Amygdala (tissue), 56 donors: ENCODE measurements at places on chromosomes 7 and 10.
A peak's percentile ranks its signal among the peaks of the same experiment; 100 is the strongest.

DNA sequence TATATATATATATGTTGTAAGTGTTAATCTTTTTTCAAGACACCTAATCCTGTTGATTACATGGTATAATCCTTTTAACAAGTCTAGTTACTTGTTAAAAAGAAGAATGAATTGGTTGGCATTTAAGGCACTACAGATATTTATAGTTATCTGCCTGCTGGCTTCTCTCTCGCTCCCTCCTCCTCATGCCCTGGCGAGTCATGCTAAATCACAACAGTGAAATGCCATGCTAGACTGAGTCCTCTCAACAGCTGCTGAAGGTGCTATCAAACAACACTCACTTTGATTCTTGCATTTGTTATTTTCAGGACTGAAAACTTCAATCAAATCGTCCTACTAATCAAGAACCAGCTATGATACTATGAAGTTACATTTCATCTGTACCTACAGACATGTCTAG lies 15.4 kb downstream of the NRAP start:
- DNase-seq: no peak

GRCh38 chr10:33715303-33715975 lies 381.0 kb upstream of the NRP1 start:
- DNase-seq: no peak

DNA sequence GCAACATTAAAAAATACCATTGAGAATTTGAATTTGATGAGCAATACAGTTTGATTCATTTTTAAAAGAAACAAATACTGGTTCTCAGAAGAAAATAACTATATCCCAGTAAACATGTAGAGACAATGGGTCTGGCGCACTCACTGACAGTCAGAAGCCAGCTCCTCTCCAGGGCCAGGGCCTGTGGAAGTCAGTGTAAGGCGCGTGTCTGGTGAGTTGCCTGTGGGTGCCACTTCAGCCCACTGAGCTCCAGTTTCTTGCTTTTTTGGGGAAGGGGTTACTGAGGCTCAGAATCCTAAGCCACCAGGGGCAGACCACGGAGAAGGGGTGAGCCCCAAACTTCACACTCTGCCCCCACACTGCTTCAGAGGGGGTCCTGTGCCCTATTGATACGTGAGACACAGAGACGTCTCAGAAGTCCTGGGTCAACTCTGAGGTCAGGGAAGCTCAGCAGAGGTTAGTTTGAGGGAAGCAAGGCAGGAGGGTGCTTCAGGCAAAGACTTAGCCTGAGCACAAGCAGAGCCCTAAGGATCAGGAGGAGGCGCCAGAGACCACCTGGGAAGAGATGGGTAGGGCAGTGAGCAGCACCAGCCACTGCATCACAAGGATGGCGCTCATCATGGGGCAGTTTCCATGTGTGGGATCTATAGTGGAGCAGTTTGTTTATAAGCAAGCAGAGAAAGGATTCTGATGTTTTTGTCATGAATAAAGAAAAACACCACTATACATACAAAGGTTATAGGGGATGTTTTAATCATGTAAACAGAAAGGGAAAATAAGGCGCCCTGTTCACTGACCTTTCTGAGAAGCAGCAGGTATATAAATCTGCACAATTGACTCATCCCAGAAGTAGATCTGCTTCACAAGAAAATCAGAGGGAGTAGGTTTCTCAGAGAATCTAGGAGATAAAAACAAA lies 95.7 kb downstream of the PKD1L1 start:
- DNase-seq: no peak

- DNase-seq: no peak
These were observed 160.5 kb upstream of the TNRC18 start for GRCh38 chr7:5584096-5584495.

GRCh38 chr7:140342727-140343514 lies 55.4 kb downstream of the SLC37A3 start:
- peak; percentile 46 for DNase-seq

GRCh38 chr7:91957232-91957631 lies 16.6 kb downstream of the AKAP9 start:
- no peak for DNase-seq

- DNase-seq: no peak
These were observed 84.8 kb downstream of the PTPRE start for GRCh38 chr10:127991543-127992255.

DNA sequence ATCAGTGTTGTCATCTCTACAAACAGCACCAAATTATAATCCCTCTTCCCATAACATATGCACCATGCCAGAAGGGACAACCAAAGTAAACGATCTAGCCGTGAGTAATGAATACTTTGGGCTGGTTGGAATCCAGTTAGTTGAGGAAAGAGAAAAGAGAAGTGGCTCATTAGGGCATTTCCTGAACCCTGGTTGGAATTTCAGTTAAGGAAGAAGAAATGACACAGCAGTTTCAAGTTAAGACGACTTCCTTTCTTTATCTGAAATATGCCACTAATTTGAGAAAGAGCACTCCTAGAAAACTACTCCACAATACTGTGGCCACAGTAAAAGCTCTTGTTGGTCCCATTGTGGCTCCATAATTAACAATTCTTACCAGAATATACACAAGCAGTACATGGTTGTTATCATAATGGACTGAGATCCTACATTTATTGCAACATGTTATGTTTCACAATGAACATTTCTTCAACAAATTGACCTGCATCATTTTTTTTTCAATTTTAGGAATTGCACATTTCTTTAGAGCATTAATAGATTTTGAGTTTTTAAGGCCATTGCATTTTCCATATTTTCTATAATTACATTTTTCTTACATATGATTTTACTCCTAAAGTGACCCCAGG lies at the start of gene TFEC:
TSS of gene TFEC (minus strand) at position 113 of the 626 bp plus-strand sequence. CDS start 46,322 bp downstream, outside the sequence.
- no peak for DNase-seq

DNA sequence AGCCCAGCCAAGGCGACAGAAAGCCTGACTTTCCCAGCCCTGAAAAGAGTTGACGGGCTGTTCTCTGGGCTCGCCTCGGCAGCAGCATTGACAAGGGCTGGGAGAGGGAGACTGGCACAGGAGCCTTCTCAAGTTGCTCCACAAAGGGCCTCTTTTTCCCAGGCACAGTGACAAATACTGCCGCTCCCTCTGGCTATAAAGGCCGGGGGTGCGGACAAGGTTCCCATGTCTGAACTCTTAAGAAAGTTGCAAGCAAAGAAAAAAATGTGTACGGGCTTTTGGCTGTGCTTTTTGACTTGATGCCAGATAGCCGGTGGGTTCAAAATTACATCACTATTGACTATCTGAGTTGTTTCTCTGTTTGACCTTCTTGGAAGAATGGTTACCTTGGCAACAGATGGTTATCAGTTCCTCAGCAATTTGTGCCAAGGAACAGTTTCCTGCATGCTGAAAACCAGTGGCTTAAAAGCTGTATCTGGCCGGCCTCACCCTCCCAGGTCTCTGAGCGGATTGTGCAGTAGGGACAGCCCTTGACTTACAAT lies 115.9 kb upstream of the EEPD1 start:
- DNase-seq: no peak

DNA sequence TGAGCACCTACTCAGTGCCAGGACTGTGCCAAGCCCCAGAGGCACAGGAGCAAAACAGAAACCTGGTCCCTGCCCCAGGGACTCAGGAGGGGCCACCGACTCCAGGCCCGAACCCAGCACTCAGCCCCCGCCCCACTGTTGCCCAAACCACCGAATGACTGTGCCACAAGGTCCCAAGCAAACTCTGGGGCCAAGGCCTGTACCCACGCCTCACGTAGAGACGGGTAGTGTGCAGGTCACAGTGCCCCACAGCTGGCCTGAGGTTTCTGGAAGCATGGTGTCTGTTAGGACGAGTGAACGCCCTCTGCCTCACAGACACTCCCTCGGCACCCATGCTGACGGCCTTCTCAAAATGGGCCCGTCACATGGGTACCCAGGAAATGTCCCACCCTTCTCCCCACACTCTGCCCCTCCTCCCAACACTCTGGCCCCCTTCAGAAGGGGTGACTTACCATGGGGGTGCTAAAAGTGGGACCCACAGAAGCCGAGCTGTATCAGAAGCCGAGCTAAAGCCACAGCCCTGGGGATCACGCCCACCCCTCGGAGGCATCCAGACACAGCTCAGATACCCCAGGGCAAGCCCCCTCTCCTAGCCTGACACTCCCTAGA lies 44.2 kb downstream of the CTBP2 start:
- no peak for DNase-seq

GRCh38 chr7:95723583-95724180 lies 48.7 kb upstream of the DYNC1I1 start:
- DNase-seq: no peak

- no peak for DNase-seq
These were observed 19.3 kb upstream of the OPTN start for GRCh38 chr10:13080643-13081042.

DNA sequence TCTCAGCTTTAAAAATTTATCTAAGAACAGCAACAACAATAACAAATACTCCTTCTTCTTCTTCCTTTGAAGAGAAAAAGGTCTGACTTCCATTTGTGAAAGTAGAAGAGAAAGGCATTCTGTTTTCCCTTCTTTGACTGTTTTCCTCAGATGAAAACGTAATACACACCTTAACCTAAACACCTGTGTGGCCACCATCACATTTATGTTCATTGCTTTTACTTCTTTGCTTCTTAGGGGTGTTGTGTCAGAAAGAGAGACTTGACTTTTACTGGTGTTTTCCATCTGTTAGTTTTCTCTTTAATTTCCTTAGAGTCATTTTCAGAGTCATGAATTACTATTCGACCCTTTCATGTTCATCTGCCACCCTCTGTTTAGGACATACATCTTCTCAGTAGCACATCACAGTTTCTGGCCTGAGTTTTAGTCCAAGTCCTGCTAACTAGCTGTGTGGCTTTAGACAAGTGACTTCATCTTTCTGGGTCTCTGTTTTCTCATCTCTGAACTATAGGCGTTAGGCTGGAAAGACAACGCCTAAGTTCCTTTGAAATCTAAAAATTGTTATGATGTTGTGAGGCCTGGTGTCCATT lies 283.8 kb downstream of the GATA3 start:
- no peak for DNase-seq

- no peak for DNase-seq
These were observed 328.9 kb downstream of the RPS24 start for GRCh38 chr10:78362406-78363022.

GRCh38 chr7:23383225-23383624 lies 84.1 kb downstream of the MALSU1 start:
- DNase-seq: no peak

DNA sequence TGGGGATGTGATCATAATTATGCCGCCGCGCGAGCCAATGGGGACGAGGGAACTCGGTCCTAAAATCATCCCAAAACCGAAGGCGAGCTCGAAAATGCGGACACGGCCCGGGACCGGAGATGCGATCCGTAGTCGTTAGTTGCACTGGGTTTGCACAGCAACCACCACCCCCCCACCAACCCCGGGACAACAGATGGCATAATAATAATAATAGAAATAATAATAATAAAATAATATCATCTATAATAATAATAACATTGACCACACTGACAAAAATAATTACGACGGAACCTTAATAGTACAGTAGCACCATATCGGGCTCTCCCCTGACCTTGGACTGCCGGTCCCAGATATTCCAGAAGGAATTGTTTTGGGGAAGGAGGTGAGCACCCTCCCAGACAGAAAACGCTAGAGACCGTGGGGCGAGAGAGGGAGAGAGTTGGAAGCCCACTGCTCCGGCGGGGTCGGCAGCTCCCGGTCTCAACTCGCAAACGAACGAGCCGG lies 1.1 kb upstream of the EMX2 start:
- no peak for DNase-seq

DNA sequence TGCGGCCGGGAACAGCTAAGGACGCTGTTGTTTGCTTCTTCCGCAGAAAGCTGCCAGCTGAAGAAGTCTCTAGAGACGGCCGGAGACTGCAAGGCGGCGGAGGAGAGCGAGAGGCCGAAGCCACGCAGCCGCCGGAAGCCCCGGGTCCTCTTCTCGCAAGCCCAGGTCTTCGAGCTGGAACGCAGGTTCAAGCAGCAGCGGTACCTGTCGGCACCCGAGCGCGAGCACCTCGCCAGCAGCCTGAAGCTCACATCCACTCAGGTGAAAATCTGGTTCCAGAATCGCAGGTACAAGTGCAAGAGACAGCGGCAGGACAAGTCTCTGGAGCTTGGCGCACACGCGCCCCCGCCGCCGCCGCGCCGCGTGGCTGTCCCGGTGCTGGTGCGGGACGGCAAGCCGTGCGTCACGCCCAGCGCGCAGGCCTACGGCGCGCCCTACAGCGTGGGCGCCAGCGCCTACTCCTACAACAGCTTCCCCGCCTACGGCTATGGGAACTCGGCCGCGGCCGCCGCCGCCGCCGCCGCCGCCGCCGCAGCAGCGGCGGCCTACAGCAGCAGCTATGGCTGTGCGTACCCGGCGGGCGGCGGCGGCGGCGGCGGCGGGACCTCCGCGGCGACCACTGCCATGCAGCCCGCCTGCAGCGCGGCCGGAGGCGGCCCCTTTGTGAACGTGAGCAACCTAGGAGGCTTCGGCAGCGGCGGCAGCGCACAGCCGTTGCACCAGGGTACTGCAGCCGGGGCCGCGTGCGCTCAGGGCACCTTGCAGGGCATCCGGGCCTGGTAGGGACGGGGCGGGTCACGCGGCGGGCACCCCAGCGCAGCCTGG lies 2.4 kb downstream of the NKX2-3 start:
- no peak for DNase-seq

- no peak for DNase-seq
These were observed 58.5 kb downstream of the ELMO1 start for GRCh38 chr7:37390114-37390513.

DNA sequence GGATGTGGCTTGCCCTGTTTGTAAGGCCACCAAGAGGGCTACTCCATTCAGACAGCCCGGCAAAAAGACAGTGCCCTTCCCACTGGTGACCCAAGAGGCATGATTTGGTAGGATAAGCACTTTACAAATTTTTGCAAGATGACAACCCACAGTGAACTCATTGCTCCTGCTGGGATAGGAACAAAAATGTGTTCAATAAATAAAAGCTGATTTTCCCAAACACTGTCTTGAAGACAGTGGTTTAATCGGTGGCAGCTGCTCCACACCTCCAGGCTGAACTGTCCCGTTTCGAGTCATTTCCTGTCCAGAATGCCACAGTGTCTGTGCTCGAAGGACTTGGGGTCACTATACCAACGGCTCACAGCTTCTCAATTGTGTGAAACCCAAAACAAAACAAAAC lies 45.1 kb upstream of the NPTX2 start:
- DNase-seq: no peak

DNA sequence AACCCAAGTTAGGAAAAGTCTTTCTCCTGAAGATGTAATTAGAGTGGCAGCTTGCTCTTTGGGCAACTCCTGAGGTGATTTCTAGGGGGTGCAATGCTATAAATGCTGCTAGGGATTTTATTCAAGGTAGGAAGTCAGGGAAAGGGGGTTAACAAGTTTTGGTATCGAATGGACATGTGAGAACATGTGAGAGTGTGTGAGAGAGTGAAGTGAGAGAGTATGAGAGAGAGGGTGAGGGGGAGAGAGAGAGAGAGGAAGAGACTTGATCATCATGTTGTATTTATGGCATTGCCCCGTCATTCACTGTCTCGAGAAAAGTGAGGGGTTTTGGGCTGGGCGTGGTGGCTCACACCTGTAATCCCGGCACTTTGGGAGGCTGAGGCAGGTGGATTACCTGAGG lies 50.9 kb downstream of the MCU start:
- no peak for DNase-seq

DNA sequence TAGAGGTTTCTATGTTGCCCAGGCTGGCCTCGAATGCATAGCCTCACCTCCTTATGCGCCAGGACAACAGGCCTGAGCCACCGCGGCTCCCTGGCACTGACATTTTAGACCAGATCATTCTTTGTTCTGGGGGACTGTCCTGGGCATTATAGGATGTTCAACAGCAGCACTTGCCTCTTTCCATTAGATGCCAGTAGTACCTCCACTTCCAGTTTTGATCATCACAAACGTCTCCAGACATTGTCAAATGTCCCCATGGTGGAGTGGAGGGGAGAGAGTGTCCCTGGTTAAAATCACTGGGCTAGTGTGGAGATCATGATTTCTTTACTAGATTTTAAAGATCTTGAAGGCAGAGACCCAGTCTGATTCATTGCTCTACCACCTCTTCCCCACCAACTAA lies 125.2 kb upstream of the MKLN1 start:
- no peak for DNase-seq
